HFF-Myc (cell line): ENCODE measurements at places on chromosomes 6 and 20.

GRCh38 chr6:30019819-30020218 lies 41.2 kb upstream of the POLR1H start:
- DNase-seq: no peak

DNA sequence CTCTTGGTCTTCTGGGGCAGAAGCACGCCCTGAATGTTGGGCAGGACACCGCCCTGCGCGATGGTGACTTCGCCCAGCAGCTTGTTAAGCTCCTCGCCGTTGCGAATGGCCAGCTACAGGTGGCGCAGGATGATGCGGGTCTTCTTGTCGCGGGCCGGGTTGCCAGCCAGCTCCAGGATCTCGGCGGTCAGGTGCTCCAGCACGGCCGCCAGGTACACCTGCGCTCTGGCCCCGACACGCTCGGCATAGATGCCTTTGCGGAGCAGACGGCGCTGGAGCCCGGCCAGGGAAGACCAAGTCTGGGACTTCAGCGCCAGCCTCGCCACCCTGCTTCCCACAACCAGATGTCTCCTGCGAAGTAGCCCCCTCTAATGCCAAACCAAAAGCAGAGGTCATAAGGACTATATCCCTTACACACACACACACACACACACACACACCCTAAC lies 8.0 kb upstream of the SLC17A3 start:
- DNase-seq: no peak

GRCh38 chr6:168404560-168404959 lies 36.4 kb upstream of the SMOC2 start:
- DNase-seq: no peak

GRCh38 chr20:60053125-60053817 lies 95.0 kb downstream of the CDH26 start:
- no peak for DNase-seq

DNA sequence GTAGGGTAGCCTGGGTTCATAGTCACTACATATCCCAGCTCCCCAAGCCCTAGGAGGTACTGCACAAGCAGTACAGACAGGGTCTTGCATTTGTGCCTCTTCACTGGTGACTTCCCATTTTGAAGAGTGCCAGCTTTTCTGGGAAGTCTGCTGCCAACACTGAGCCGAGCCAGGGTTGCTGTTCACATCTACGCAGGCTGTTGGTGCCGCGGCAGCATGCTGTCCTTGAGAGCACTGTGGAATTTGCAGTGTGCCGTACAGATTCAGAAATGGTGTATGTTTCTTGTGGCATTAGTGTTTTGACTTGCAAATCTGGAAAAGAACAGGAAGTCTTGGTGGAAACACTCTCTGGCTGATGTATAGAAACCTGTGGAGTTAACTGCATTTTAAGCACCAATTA lies 67.5 kb downstream of the JARID2 start:
- DNase-seq: no peak

DNA sequence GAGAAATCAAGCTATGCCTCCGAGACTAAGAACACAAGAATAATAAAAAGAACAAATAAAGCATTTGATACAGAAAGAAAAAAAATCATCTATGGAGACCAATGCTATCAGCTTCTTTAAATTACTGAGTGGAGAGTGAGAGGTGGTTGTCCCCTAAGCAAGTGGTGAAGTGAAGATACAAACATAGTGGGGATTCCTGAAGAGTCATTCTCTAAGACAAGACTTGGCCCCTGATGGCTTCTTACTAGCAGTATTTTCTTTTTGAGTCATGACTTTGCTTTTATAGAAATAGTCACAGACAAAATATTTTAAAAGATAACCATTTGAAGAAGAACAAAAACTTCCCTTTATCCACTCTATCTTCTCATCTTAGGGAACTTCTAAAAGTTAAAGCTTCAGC lies 261.4 kb upstream of the PRDM1 start:
- DNase-seq: no peak

DNA sequence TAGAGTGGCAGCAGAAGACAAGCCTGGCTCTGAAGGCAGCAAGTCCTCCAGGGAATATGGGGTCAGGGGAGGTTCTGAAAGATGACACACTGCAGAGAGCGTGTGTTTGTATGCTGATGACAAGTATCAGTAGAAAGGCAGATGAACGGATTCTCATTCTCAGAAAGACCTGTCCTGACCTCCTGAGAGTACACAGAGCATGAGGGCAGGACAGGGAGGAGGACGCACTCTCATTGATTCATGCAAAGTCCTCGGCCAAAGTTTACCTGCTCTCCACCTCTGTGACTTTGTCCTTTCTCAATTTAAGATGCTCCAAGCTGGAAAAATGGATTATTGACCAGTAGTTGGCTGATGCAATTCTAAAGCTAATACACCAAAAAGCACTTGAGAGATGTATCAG lies 156.7 kb downstream of the LPA start:
- DNase-seq: no peak

GRCh38 chr6:131968656-131969055 lies 17.5 kb upstream of the CCN2 start:
- DNase-seq: no peak

GRCh38 chr20:38604873-38605303 lies 3.3 kb downstream of the ARHGAP40 start:
- DNase-seq: peak; percentile 6

GRCh38 chr20:1474817-1475603 lies 8.4 kb upstream of the NSFL1C start:
- no peak for DNase-seq

DNA sequence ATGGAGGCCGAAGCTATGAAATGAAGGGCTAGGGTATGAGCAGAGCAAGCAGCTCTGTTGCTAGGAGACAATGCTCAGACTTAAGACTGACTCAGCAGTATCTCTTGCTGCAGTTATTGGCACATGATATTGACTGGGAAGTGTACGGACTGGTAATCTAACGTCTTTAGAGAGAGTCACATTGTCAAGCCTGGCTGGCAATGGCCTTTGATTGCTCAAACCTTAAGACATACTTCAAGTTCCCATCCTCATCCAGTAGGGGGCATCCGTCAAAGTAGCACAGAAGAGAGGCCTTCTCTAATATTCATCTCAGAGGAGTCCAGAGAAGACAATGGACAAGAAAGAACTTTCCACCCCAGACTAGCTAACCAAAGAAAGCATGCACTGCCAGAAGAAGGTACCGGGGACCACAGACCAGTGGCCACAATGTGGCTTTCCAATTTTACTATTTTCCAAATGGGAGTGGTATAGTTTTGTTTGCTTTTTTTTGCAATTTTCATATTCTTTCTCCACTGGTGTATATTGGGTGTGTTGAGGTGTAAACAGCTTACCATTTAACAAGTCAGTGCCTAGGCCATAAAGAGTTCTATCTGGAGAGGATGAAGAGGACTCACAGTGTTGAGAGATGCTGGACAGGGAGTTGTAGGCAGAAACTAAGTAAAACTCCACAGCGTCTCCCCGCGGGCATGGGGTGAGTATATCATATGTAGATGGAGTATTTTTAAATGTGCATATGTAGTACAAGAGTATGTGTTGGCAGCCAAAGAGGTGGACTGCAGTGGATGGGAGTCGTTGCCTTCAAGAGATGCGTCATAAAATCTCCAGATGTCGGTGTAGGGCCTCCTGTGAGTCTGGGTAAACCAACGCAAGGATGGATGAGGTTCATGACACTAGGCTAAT lies 36.7 kb downstream of the LRFN2 start:
- DNase-seq: peak; percentile 10

DNA sequence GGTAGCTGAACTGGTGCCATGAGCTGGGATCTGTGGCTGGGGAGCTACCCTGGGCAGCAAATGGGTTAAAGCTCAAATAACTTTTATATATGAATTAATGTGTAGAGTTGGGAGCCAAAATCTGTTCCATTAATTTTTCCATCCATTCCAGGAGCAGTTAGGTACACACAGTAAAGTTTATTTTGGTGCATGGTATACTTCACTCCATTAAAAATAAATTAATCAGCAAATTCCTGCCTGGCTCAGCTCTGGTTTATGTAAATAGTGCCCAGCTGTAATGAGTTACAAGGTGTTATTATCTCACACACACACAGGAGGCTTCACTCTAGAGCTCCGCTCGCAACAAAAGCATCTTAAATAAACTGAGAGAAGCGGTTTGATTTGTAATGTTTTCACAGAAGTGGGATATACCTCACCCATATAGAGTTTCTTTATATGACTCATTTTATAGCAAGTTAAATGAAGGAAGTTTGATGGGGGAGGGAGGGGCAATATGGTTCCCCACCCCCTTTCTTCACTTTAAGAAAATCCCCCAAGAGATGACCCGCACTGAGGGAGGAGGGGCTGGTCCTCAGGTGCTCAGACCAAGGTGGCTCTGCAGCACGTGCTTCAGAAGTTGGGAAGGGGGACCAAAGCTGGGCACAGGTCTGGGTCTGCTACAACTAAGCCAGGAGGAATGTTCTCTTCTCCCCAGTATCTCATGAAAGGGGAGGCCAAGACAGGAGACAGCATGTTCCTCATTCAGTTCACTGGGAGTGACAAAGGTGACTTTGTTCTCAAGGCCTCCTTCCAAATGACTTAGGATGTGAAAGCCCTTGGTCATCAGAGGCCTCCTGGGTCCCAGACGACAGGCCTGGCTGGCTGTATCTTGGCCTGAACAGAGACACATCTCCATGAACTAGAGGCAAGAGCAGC lies 10.5 kb upstream of the FAM83C start:
- DNase-seq: no peak

DNA sequence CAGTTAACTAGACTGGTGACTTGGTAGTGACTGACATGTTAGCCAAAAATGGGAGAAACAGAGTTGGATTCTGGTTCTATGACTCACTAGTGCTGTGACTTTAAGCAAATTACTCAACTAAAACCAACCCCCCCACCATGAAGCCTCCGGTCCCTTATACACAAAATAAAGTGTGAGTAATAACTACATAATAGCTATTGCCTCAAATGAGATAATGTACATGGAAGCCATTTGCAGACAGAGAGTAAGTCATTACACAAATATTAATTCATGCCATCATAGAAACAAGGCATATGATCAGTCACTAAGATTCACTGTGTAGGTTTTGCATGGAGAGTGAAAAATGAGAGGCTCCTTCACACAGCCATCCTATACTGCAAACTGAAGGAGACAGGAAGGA lies 111.9 kb downstream of the HIVEP2 start:
- DNase-seq: no peak

DNA sequence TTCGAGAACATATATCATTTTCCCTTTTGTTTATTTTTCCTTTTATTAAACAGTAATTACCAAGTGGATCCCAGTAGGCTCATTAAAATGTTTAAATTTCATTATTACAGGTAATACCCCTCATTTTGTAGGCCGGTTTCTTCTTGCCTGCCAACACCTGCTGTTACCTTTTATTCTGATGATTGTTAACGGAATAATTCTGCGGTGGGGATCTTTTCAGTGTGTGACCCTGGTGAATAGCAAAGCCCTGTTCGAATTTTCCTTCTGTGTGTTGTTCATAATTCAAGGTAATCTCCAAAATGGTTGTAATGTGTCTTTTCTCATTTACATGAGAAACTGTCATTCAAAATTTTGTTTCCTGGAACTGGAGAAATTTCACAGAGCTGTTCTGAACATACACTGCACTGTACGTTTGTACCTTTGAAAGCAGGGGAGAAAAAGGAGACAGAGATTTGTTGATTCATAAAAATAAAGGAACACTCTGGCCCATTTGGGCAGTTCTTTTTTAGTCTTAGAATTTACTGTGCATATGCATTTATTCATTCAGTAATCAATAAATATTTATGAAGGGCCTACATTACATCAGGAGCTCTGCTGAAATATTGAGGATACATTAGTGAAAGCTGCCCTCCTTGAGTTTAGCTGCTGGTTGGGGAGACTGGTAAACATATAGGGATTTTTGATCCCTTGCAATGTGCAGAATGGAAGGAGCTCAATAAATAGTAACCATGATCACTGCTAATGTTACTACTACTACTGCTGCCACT lies 502.0 kb downstream of the QKI start:
- DNase-seq: no peak

- no peak for DNase-seq
Observed at GRCh38 chr20:57450419-57450818, 59.2 kb downstream of the RBM38 start.

DNA sequence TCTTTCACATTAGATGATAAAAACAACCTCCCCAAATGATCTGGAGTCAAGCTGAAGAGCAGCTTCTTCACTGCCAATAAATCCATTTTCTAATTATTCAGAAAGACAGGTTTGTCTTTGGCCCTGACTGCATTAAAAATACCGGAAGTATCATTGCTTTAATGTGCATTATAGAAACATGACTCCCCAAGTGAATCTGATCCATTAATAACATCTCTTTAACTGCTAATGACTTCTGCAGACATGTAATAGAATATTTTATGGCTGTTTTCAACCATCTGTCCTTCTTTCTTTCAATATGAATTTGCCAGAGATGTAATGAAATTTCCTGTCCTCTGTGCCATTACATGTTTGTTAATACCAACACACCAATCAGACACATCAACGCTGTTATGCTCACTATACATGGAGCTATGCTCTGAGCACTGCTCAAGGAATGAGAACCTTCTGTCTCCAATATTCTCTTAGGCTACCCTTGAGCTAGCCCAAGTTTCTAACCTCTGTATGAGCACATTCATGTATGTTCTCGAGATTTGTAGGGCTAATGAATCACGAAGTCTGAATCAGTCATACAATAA lies 87.8 kb downstream of the LYRM4 start:
- DNase-seq: no peak

DNA sequence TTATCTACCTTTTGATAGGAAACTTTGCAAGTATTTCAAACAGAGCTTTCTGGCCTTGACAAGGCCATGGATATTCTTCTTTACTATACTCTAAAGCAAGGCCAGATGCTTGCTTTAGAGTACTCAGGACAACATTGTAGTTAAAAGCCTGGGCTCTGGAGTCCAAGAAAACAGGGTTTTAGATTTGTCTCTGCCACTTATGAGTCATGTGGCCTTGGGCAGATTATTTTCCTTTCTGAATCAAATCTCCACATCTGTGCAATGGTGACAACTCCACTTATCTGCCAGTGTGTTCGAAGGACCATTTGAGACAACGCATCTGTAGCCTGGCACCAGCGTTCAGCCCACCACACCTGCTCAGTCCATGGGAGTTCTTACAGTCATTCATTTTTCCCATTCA lies 265.9 kb upstream of the RIN2 start:
- DNase-seq: no peak

GRCh38 chr6:105058846-105059245 lies 101.9 kb downstream of the LIN28B start:
- DNase-seq: no peak

- no peak for DNase-seq
Observed at GRCh38 chr20:14724468-14724867, 387.1 kb upstream of the FLRT3 start.

DNA sequence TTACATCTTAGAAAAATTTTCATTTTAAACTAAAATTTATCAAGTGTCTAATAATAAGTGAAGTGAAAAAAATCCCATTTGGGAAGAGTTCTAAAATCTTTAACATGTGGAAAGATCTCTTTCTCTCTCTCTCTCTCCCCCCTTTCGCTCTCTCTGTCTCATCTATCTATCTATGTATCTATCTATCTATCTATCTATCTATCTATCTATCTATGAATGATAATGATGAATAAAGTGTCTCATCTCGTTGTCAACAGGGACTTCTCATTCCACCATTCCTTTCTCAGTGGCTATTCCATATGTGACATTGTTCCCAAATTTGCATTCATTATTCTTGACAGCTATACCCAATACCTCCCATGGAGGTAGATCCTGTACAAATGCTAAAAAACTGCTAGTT lies 15.2 kb downstream of the CCDC170 start:
- no peak for DNase-seq
